ENCODE measurements at places on chromosomes 6 and 20.

- H3K27ac ChIP-seq: peak overlapping the region; percentile 100
- no peak for DNase-seq
- no peaks in the 10 kb centered on the region for H3K27me3 ChIP-seq
- H3K36me3 ChIP-seq: no peaks in the 10 kb centered on the region
These were observed 2.1 kb upstream of the CDKN1A start for GRCh38 chr6:36676141-36677058.

GRCh38 chr20:50058662-50059402, 54.1 kb downstream of the UBE2V1 start:
- H3K4me3 ChIP-seq: no peak overlapping the region
- no peaks in the 10 kb centered on the region for H3K27me3 ChIP-seq
- no peak for DNase-seq
- no peak overlapping the region for H3K27ac ChIP-seq
- H3K4me1 ChIP-seq: peaks cover 9% of the 10 kb centered on the region
- no peaks in the 10 kb centered on the region for H3K36me3 ChIP-seq

GRCh38 chr6:121008553-121008952, 325.7 kb downstream of the TBC1D32 start:
- no peak overlapping the region for H3K27ac ChIP-seq
- DNase-seq: no peak
- no peaks in the 10 kb centered on the region for H3K27me3 ChIP-seq
- H3K36me3 ChIP-seq: no peaks in the 10 kb centered on the region

GRCh38 chr20:21510414-21511384, 3.2 kb downstream of the NKX2-2 start:
- no peaks in the 10 kb centered on the region for H3K36me3 ChIP-seq
- peak overlapping the region; percentile 50 for H3K4me3 ChIP-seq
- peaks cover 32% of the 10 kb centered on the region for H3K27me3 ChIP-seq
- H3K27ac ChIP-seq: no peak overlapping the region

GRCh38 chr6:158211273-158212055, 43.3 kb downstream of the GTF2H5 start:
- DNase-seq: no peak
- H3K27me3 ChIP-seq: no peaks in the 10 kb centered on the region
- H3K36me3 ChIP-seq: no peaks in the 10 kb centered on the region
- no peak overlapping the region for H3K4me3 ChIP-seq
- no peak overlapping the region for H3K27ac ChIP-seq
- H3K4me1 ChIP-seq: no peaks in the 10 kb centered on the region

DNA sequence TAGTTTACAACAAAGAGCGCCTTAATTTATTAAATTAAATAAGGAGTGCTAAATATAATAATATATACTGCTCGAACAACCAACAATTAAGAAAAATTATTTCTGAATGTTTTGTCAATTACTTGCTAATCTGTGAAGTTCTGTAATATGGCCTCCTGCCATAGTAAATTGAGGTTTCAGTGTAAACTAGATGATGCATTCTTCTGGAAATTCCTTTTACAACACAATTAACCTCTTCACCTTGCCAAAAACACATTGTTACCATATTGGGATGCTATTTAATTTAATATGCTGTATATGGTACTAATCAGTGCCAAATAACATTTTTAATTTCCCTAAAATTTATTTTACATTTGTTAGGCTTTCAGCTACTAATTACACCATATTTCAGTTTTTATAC, 808.4 kb upstream of the CITED2 start:
- DNase-seq: no peak
- no peak overlapping the region for H3K27ac ChIP-seq
- H3K4me1 ChIP-seq: no peaks in the 10 kb centered on the region
- no peak overlapping the region for H3K4me3 ChIP-seq
- no peaks in the 10 kb centered on the region for H3K36me3 ChIP-seq

GRCh38 chr6:75800133-75800532, 51.1 kb downstream of the MYO6 start:
- H3K4me1 ChIP-seq: no peaks in the 10 kb centered on the region
- H3K36me3 ChIP-seq: no peaks in the 10 kb centered on the region
- no peak overlapping the region for H3K27ac ChIP-seq
- no peak for DNase-seq
- H3K27me3 ChIP-seq: no peaks in the 10 kb centered on the region
- no peak overlapping the region for H3K4me3 ChIP-seq

GRCh38 chr6:79609225-79609595, 21.9 kb upstream of the SH3BGRL2 start:
- no peak overlapping the region for H3K27ac ChIP-seq
- H3K4me3 ChIP-seq: no peak overlapping the region
- no peaks in the 10 kb centered on the region for H3K27me3 ChIP-seq
- no peak for DNase-seq
- no peaks in the 10 kb centered on the region for H3K4me1 ChIP-seq
- no peaks in the 10 kb centered on the region for H3K36me3 ChIP-seq

- DNase-seq: peak; percentile 63
- no peaks in the 10 kb centered on the region for H3K27me3 ChIP-seq
- H3K36me3 ChIP-seq: no peaks in the 10 kb centered on the region
- peaks cover 6% of the 10 kb centered on the region for H3K4me1 ChIP-seq
- peak overlapping the region; percentile 35 for H3K27ac ChIP-seq
- no peak overlapping the region for H3K4me3 ChIP-seq
These were observed 616.5 kb upstream of the CITED2 start for GRCh38 chr6:139990856-139991465.

DNA sequence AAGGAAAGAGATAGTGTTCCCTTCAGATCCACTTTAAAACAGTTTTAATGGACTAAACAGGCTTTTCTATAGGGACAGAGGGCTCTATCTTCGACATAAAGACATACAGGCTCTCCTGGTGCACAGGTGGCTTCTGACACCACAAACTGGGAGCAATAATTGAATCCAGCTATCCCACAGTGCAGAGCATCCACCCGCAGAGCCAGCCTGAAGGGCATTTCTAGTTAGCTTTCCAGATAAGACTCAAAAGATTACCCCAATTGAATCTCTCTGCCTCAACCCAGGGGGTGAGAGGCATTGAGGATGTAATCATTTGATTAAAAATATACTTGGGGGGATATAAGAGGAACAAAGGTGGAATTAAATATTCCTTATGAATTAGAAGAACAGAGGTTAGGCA, 64.8 kb upstream of the BEND3 start:
- DNase-seq: no peak
- no peak overlapping the region for H3K27ac ChIP-seq
- H3K36me3 ChIP-seq: no peaks in the 10 kb centered on the region
- H3K27me3 ChIP-seq: no peaks in the 10 kb centered on the region
- no peaks in the 10 kb centered on the region for H3K4me1 ChIP-seq
- H3K4me3 ChIP-seq: no peak overlapping the region

- H3K27me3 ChIP-seq: no peaks in the 10 kb centered on the region
- peak overlapping the region; percentile 90 for H3K4me3 ChIP-seq
- no peak for DNase-seq
- H3K27ac ChIP-seq: peak overlapping the region; percentile 72
- H3K36me3 ChIP-seq: no peaks in the 10 kb centered on the region
These were observed 1.9 kb downstream of the ABRACL start for GRCh38 chr6:139030228-139030963.

DNA sequence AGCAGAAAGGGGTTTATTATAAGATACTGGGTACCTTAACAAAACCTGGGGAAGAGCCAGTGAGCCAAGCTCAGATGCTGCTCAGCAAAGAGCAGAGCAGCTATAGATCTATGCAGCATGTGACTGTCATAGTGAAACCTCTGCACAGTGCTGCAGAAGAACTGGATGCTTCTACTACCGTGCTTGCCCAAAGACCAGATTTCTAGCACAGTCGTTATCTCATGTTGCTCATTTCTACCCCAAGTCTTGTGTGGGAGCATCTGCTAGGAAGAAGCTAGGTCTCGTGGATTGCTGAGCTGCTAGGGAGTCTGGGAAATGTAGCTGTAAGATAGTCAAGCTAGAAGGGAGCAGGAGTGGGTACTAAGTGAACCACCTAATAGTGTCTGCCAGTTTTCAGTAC, 31.7 kb upstream of the GNRH2 start:
- no peak overlapping the region for H3K27ac ChIP-seq
- peaks cover 43% of the 10 kb centered on the region for H3K36me3 ChIP-seq
- H3K4me1 ChIP-seq: no peaks in the 10 kb centered on the region
- no peak overlapping the region for H3K4me3 ChIP-seq

DNA sequence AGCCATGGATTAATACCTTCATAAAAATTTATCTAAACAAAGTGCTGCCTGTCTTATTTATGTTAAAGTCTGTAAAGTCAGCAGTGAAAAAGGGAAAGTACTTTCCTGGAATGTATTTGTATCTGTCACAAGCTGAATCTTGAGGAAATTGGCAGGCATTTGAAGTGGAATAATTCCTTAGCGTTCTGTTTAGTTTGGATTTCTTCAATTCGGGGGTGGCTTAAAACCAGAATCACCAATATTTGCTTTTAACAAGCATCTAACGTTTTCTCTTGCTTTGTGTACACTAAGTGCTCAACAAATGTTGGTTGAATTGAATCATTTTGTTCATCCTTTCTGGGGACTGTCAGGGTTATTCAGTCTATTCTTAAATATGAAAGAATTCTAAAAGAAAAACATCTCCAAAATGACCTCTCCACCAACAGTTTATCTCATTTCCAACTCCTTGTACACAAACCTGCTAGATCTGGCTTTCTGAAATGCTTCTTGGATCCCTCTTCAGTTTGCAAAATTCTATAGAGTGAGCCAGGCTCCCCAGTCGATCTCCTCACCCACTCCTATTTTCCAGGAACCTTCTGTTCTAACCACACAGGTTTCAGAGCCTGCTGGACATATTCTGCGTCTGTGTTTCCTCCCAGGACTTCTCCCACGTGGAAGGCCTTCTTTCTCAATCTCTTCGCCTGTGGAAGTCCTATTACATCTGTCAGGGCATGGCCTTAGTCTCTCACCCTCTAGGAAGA, 2.0 kb upstream of the NPEPL1 start:
- H3K4me1 ChIP-seq: peaks cover 22% of the 10 kb centered on the region
- peak overlapping the region; percentile 96 for H3K27ac ChIP-seq
- peaks cover 2% of the 10 kb centered on the region for H3K36me3 ChIP-seq
- H3K27me3 ChIP-seq: no peaks in the 10 kb centered on the region

DNA sequence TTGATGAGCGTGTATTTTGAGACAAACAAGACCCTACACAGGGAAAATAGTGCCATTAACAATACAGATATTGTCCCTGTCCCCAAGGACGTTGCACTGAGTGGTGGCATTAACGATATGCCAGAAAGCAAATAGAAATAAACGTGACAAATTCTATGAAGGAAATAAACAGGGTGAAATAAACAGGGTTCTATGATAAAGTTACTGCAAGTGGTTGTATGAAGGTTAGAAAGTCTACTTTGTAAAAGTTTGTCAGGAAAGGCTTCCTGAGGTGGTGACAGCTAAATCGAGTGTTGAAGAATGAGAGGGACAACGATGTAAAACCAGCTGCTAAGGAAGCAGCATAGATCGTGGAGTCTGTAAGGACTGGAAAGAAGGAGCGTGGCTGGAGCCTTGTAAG, 380.2 kb downstream of the LAMA2 start:
- no peaks in the 10 kb centered on the region for H3K27me3 ChIP-seq
- H3K4me1 ChIP-seq: no peaks in the 10 kb centered on the region
- H3K36me3 ChIP-seq: no peaks in the 10 kb centered on the region
- H3K4me3 ChIP-seq: no peak overlapping the region

GRCh38 chr20:61125546-61126180, 126.4 kb upstream of the CDH4 start:
- no peak overlapping the region for H3K4me3 ChIP-seq
- H3K4me1 ChIP-seq: no peaks in the 10 kb centered on the region
- H3K36me3 ChIP-seq: no peaks in the 10 kb centered on the region
- no peak overlapping the region for H3K27ac ChIP-seq

GRCh38 chr6:85868685-85869084, 226.0 kb upstream of the SYNCRIP start:
- H3K36me3 ChIP-seq: no peaks in the 10 kb centered on the region
- H3K27ac ChIP-seq: no peak overlapping the region
- peaks cover 19% of the 10 kb centered on the region for H3K4me1 ChIP-seq
- H3K27me3 ChIP-seq: no peaks in the 10 kb centered on the region
- DNase-seq: no peak
- no peak overlapping the region for H3K4me3 ChIP-seq

DNA sequence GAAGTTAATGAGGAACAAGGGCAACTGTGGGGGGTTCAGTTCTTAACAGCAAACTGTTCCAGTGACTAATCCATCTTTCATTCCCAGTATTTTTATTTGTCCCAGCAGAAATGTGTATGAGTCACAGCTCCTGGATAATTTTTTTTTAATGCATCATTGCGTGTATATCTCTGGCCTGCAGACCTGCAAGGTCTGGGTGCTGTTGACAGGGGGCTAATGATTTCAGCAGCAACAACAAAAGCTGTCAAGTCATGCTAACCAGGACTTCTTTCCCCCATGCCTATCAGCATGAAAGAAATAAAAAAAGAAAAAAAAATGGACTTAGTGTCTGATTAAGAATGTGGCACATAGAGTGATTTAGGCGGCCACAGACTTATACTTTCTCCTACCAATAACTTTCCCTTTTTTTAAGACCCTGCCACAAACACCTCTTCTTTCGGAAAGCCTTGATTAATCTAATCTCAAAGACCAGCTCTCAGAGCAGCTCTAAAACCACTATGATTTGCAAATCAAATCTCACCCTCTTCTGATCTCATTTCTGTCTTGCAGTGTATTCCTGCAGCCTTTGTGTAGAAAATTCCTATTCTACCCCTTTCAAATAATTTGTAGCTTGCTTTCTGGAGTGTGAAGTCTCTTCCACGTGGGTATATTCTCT, 14.2 kb upstream of the PREX1 start:
- H3K36me3 ChIP-seq: no peaks in the 10 kb centered on the region
- H3K4me1 ChIP-seq: no peaks in the 10 kb centered on the region
- H3K27me3 ChIP-seq: no peaks in the 10 kb centered on the region
- no peak overlapping the region for H3K4me3 ChIP-seq
- no peak overlapping the region for H3K27ac ChIP-seq

GRCh38 chr6:164321297-164321696, 906.8 kb downstream of the QKI start:
- H3K36me3 ChIP-seq: no peaks in the 10 kb centered on the region
- DNase-seq: no peak
- H3K4me3 ChIP-seq: no peak overlapping the region

- peaks cover 10% of the 10 kb centered on the region for H3K4me1 ChIP-seq
- H3K4me3 ChIP-seq: no peak overlapping the region
- no peak for DNase-seq
- H3K27ac ChIP-seq: no peak overlapping the region
- H3K27me3 ChIP-seq: peaks cover 3% of the 10 kb centered on the region
These were observed 4.9 kb downstream of the RIMS4 start for GRCh38 chr20:44805335-44805978.

GRCh38 chr6:6680526-6680925, 92.0 kb downstream of the LY86 start:
- no peak for DNase-seq
- no peak overlapping the region for H3K4me3 ChIP-seq
- H3K27me3 ChIP-seq: no peaks in the 10 kb centered on the region
- H3K36me3 ChIP-seq: no peaks in the 10 kb centered on the region
